Activated CD4-positive, alpha-beta T cell treated with anti-CD3 and anti-CD28 coated beads, Interleukin-2, amount 10 ng/mL, durations not matched to agents 7 days and 5 days (primary cell): ENCODE measurements at places on chromosomes 13 and 19. TPM values are rescaled to one million over a fixed set of nuclear protein-coding genes. Genes with fewer than 3 reads are reported as not detected.

- no peaks in the 10 kb centered on the region for H3K4me1 ChIP-seq
- no peak overlapping the region for H3K27ac ChIP-seq
- peaks cover 2% of the 10 kb centered on the region for H3K27me3 ChIP-seq
- no peak for DNase-seq
- no peaks in the 10 kb centered on the region for H3K36me3 ChIP-seq
Measured at GRCh38 chr19:11166281-11167142, 10.9 kb upstream of the SPC24 start.

DNA sequence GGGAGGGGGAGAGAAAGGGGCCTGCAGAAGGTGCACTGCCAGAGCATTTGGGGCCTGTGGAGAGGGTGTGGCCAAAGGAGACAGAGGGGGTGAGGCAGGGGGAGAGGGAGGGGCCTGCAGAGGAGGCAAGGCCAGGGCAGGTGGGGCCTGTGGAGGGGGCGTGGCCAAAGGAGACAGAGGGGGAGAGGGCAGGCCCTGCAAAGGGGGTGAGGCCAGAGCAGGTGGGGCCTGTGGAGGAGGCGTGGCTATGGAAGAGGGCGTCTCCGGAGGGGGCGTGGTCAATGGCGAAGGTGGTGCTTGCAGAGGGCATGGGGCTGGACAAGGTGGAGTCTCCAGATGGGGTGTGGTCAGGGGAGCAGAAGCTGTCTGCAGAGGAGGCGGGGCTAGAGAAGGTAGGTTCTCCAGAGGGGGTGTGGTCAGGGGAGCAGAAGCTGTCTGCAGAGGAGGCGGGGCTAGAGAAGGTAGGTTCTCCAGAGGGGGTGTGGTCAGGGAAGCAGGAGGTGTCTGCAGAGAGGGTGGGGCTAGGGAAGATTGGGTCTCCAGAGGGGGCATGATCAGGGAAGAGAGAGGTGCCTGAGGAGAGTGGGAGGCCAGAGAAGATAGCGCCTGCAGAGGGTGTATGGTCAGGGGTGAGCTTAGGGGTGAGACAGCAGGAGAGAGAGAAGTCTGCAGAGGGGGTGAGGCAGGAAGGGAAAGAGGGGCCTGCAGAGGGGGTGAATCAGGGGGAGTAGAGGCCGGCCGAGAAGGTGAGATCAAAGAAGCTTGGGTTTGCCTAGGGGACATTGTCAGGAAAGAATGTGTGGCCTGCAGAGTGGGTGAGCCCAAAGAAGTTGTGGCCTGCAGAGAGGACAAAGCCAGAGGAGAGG is 3.4 kb downstream of the PRR36 start:
- no peak overlapping the region for H3K4me3 ChIP-seq
- no peaks in the 10 kb centered on the region for H3K36me3 ChIP-seq
- peak; percentile 54 for DNase-seq
- peak overlapping the region; percentile 20 for H3K27ac ChIP-seq

Gene CNOT3
- total RNA-seq, result 64.8 TPM

Gene CACNA1A
- 1.3 TPM for total RNA-seq

Gene TTYH1
- 1.2 TPM for total RNA-seq

DNA sequence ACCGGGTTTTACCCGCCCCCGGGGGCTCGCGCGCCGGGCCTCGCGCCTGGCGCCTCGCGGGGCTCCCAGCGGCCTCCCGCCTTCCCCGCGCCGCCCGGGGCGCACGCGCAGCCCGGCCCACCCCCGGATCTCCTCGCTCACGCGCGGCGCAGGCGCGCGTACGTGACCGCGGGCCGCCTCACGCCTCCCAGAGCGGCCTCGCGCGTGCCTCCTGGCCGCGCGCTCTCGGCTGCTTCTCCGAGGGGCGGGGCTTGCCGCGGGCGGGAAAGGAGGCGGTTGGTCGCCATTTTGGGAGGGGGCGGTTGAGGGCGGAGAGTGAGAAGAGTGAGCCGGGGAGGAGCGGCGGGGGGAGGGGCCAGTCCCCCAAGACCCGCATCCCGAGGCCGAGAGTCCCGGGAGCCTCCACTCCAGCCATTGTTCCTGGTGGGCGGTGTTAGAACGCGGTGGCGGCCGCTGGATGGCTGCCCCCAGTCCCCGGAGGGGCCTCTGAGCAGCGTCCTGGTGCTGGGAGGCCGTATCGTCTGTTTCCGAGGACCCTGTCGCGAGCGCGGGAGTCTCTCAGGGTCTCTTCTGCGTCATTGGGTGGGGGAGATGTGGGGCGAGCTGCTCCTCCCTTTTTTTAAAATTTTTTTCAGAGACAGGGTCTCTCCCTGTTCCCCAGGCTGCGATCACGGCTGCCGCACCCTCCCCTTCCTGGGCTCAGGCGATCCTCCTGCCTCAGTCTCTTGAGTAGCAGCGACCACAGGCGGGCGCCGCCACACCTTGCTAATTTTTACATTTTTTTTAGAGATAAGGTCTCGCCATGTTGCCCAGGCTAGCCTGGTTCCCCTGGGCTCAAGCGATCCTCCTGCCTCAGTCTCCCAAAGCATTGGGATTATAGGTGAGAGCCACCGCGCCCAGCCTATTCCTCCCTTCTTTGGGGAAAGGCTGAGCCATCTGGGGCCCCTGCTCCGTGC is at the start of gene ZNF541:
Gene ZNF541 (minus strand): TSS at position 78 of the 956 bp plus-strand sequence. CDS start 17,292 bp downstream, outside the sequence.
- DNase-seq, result peak; percentile 78
- peaks cover 10% of the 10 kb centered on the region for H3K27me3 ChIP-seq
- no peaks in the 10 kb centered on the region for H3K36me3 ChIP-seq

Gene PEG3
- total RNA-seq, result not detected

Gene FAM98C
- total RNA-seq, result 27.5 TPM

- no peaks in the 10 kb centered on the region for H3K27me3 ChIP-seq
- H3K27ac ChIP-seq, result peak overlapping the region; percentile 36
- H3K4me3 ChIP-seq, result no peak overlapping the region
- H3K4me1 ChIP-seq, result peaks cover 39% of the 10 kb centered on the region
- H3K36me3 ChIP-seq, result peaks cover 40% of the 10 kb centered on the region
Measured at GRCh38 chr13:98447881-98448641, 128.8 kb downstream of the STK24 start.

DNA sequence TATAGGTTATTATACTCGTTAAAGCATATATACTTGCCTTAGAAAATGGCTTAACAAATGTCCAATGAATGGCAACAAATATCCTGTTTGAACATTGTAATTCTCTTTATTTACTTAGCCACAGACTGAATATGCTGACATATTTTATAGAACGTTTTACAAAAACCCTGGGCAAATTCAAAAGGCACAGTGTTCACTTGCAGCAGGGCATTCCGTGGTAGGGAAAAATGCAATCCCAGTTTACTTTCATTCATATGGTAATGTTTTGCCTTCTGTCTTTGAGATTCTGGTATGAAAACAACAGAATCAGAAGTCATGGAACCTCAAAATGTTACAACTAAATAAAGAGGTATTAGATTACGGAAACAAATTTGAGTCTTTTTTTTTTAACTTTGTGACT is 56.2 kb upstream of the MYCBP2 start:
- no peaks in the 10 kb centered on the region for H3K4me1 ChIP-seq
- H3K27me3 ChIP-seq, result peaks cover 8% of the 10 kb centered on the region
- H3K4me3 ChIP-seq, result no peak overlapping the region
- no peak overlapping the region for H3K27ac ChIP-seq
- H3K36me3 ChIP-seq, result no peaks in the 10 kb centered on the region
